ENCODE measurements at places on chromosomes 7 and 10.
A peak's percentile ranks its signal among the peaks of the same experiment; 100 is the strongest.

- no peak for DNase-seq
These were observed 177.3 kb upstream of the LYZL2 start for GRCh38 chr10:30806850-30807249.

- DNase-seq: no peak
These were observed 23.3 kb upstream of the PDGFA start for GRCh38 chr7:542713-543500.

DNA sequence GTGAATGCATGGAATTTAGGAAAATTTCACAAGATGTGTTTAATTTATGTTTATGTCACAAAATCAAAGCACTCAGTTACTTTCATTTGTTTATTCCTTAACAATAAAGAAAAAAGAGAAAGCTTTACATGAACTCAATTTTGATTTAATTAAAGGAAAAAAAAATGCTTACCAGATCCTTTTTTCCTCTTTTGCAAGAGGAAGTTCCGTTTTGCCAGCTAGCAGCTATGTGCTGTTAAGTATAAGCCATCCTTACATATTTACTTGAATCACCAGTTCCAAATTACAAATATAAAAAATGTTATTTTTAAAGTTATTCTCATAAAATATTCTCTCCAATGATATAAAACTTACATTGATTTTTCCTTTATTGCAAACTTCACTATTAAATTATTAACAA, 12.7 kb downstream of the MRC1 start:
- DNase-seq: no peak

GRCh38 chr7:156754201-156754600, 113.6 kb downstream of the RNF32 start:
- DNase-seq: peak; percentile 70

GRCh38 chr10:106467506-106467905, 697.0 kb downstream of the SORCS1 start:
- no peak for DNase-seq

GRCh38 chr10:132828681-132829080, 42.7 kb upstream of the NKX6-2 start:
- no peak for DNase-seq

- no peak for DNase-seq
These were observed 260.8 kb downstream of the SKAP2 start for GRCh38 chr7:26603631-26604030.

GRCh38 chr10:72626444-72626754, 520 bp upstream of the MICU1 start:
- DNase-seq: no peak

GRCh38 chr7:33979807-33980355, 74.5 kb downstream of the BMPER start:
- DNase-seq: no peak

Data from activated CD4-positive, alpha-beta T cell treated with anti-CD3 and anti-CD28 coated beads, Interleukin-10, Interleukin-2, amounts not matched to agents 100 ng/mL and 50 ng/mL, durations not matched to agents 16 hours and 8 hours (primary cell).